Tibial artery (tissue), 4 donors: ENCODE measurements at places on chromosomes 1 and 21.
A peak's percentile ranks its signal among the peaks of the same experiment; 100 is the strongest.

DNA sequence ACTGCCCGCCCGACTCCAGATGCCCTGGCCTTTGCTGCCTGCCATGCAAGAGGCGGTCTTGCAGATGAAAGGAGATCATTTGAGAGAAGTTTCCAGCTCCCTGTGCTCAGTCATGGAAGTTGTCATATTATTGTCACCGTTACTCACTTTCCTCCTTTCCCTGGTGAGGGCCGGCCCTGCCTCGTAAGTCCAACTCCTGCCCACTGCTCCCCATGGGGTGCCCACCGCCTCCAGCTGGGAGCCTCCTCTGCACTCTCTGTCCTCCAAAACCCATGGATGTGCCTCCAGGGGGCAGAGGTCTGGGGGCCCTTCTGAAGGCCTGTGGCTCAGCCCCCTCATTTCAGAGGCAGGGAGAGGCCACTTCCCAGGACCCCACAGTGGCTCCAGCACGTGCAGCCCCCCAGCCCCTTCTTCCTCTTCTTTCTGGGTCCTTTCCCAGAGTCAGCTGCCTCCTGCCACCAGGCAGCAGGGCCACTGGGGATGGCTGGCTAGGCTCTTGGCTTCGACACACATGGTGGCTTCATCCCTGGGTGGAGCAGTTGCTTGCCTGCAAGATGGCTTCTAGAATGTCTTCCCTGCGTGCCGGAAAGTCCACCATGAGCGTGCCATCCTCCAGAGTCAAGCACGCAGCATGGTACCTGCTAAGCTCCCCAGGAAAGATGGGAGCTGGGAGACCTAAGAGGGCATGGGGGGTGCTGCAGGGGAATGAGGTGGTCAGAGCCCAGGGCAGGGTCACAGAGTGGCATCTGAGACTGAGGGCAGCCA, 97.9 kb upstream of the RUNX3 start:
- H3K27ac ChIP-seq, result no peak overlapping the region
- H3K27me3 ChIP-seq, result no peaks in the 10 kb centered on the region
- no peak for DNase-seq

GRCh38 chr1:101723415-101723814, 273.3 kb downstream of the OLFM3 start:
- H3K4me1 ChIP-seq, result no peaks in the 10 kb centered on the region
- DNase-seq, result no peak
- no peak overlapping the region for H3K27ac ChIP-seq
- no peaks in the 10 kb centered on the region for H3K36me3 ChIP-seq

DNA sequence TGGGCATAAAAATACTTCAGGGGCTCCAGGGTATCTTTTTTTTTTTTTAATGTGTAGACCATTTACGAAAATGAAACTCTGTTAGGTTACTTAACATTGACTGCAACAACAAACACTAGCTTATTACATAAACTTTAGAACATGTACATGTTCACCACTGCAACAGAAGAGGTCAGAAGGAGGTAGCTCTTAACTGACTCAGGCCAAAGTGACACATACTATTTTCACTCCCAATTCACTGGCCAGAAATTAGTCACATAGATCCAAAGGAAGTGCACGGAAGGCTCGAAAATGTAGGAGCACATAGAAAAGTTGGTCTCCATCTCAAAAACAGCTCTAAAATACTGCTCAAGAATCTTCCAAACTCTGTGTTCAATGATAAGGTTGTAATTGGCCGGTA, 107.2 kb downstream of the AKT3 start:
- H3K27ac ChIP-seq, result peak overlapping the region; percentile 38
- H3K27me3 ChIP-seq, result no peaks in the 10 kb centered on the region
- DNase-seq, result no peak
- H3K36me3 ChIP-seq, result no peaks in the 10 kb centered on the region
- peaks cover 13% of the 10 kb centered on the region for H3K4me1 ChIP-seq

- no peaks in the 10 kb centered on the region for H3K4me1 ChIP-seq
- H3K4me3 ChIP-seq, result peak overlapping the region; percentile 77
- H3K27me3 ChIP-seq, result no peaks in the 10 kb centered on the region
Measured at GRCh38 chr21:34075760-34076660, 2.6 kb downstream of the MRPS6 start.

GRCh38 chr1:70071601-70072000, 133.8 kb downstream of the LRRC40 start:
- no peak overlapping the region for H3K4me3 ChIP-seq
- H3K27me3 ChIP-seq, result no peaks in the 10 kb centered on the region
- H3K36me3 ChIP-seq, result no peaks in the 10 kb centered on the region
- no peaks in the 10 kb centered on the region for H3K4me1 ChIP-seq
- no peak for DNase-seq

DNA sequence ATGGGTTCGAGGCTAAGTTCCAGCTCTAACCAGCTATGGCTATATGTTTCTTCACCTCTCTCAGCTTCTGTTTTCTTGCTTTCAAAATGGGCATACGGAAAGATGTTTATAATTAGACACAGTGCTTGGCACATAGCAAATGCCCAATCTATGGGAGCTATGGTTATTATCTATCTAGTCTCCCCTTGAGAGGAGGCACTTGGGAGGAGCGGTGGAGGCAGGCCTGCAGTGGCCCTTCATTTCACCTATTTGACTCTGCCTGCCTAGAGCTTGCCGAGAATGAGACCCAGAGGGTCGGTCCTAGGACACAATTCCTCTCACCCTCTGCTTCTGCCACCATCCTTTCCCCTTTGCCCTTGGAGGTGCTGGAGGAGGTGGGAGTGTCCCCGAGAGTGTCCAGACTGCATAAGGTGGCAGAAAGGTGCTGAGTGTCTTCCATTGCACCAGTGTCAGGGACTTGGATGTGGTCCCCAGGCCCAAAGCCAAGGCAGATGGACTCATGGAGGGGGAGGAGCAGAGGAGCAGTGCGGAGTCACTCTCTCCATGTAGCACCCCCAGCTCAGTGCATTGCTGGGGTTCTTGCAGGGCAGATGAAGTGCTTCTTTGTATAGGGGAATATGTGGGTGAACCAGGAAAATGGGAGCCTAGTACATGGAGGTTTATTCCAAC, 9.0 kb downstream of the LGR6 start:
- no peak overlapping the region for H3K4me3 ChIP-seq
- H3K36me3 ChIP-seq, result no peaks in the 10 kb centered on the region
- no peaks in the 10 kb centered on the region for H3K27me3 ChIP-seq
- H3K4me1 ChIP-seq, result peaks cover 61% of the 10 kb centered on the region
- peak overlapping the region; percentile 82 for H3K27ac ChIP-seq

- H3K27me3 ChIP-seq, result no peaks in the 10 kb centered on the region
- no peak overlapping the region for H3K4me3 ChIP-seq
- DNase-seq, result no peak
- no peak overlapping the region for H3K27ac ChIP-seq
- H3K36me3 ChIP-seq, result no peaks in the 10 kb centered on the region
- no peaks in the 10 kb centered on the region for H3K4me1 ChIP-seq
Measured at GRCh38 chr1:164226977-164227376, 332.0 kb upstream of the PBX1 start.

DNA sequence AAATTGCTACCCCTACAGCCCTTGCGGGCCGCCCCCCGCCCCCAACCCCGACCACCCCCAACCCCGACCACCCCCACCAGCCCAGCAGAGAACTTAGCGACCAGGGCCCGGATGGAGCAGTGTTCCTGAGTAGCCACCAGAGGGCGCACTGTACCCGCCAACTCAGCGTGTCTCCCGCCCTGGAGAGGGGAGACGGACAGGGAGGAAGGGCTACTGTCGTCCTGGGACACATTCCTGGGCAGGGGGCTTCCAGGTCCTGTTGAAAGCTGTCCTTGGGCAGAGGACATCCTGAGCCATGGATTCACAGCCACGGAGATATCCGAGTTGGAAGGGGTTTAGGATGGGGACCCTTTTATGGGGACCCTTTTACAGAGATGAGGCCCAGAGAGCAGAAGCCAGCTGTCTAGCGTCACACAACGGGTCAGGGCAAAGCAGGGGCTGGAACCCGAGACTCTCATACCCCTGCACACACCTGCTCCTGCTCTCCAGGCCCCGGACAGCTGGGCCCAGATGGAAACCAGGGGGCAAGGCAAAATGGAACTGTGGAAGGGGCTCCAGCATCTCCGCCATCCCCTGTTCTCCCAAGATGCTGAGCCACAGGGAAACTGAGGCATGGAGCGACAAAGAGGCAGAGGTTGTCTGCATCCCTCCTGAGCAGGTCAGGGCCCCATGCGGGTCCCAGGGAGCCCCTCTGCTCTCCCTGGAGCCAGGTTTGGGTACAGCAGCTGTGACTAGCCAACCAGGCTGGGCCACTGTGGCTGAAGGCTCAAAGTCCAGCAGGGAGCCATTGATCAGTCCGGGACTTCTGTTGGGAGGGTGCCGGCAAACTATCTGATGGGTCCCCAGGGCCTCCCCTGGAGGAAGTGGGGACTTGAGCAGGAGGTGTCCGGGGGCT, 25.0 kb upstream of the LAPTM5 start:
- H3K4me1 ChIP-seq, result no peaks in the 10 kb centered on the region
- peak; percentile 79 for DNase-seq
- no peak overlapping the region for H3K27ac ChIP-seq
- H3K4me3 ChIP-seq, result no peak overlapping the region
- no peaks in the 10 kb centered on the region for H3K36me3 ChIP-seq
- no peaks in the 10 kb centered on the region for H3K27me3 ChIP-seq

GRCh38 chr21:34183331-34183928, 110.1 kb downstream of the MRPS6 start:
- peak overlapping the region; percentile 76 for H3K27ac ChIP-seq
- H3K4me3 ChIP-seq, result no peak overlapping the region
- H3K36me3 ChIP-seq, result no peaks in the 10 kb centered on the region
- no peaks in the 10 kb centered on the region for H3K27me3 ChIP-seq

DNA sequence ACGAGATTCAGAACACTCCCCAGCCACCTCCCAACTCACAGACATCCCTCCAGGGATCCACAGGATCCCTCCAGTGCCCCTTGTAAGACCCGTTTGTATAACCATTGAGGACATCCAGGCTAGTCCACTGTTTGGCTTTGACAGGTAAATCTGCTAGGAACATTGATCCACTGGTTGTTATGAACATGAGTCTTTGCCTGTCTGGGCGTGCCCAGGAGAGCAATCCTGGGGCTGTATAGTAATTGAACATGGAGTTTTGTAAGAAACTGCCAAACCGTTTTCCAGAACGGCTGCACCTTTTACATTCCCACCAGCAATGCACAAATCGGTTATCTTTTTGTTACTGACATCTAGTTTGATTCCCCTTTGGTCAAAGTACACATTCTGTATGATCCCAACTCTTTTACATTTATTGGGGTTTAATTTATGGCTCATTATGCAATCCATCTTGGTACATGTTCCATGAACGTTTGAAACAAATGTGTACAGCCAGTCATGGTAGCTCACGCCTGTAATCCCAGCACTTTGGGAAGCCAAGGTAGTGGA, 88.7 kb downstream of the WDR4 start:
- H3K27me3 ChIP-seq, result peaks cover 48% of the 10 kb centered on the region
- H3K27ac ChIP-seq, result no peak overlapping the region
- H3K4me1 ChIP-seq, result no peaks in the 10 kb centered on the region

- H3K27ac ChIP-seq, result no peak overlapping the region
- no peaks in the 10 kb centered on the region for H3K27me3 ChIP-seq
- no peak for DNase-seq
- H3K4me3 ChIP-seq, result no peak overlapping the region
- no peaks in the 10 kb centered on the region for H3K4me1 ChIP-seq
Measured at GRCh38 chr1:206753141-206753540, 17.4 kb upstream of the IL19 start.

GRCh38 chr1:189220750-189221149, 1256.9 kb downstream of the BRINP3 start:
- H3K36me3 ChIP-seq, result no peaks in the 10 kb centered on the region
- no peaks in the 10 kb centered on the region for H3K27me3 ChIP-seq
- H3K4me1 ChIP-seq, result no peaks in the 10 kb centered on the region
- no peak overlapping the region for H3K4me3 ChIP-seq
- H3K27ac ChIP-seq, result no peak overlapping the region
- DNase-seq, result no peak

GRCh38 chr1:50264590-50264989, 155.9 kb downstream of the ELAVL4 start:
- H3K36me3 ChIP-seq, result no peaks in the 10 kb centered on the region
- no peaks in the 10 kb centered on the region for H3K4me1 ChIP-seq
- DNase-seq, result no peak

- H3K4me1 ChIP-seq, result no peaks in the 10 kb centered on the region
- no peak overlapping the region for H3K4me3 ChIP-seq
- H3K27me3 ChIP-seq, result no peaks in the 10 kb centered on the region
- DNase-seq, result no peak
- H3K36me3 ChIP-seq, result no peaks in the 10 kb centered on the region
Measured at GRCh38 chr1:235513495-235514366, 9.5 kb upstream of the B3GALNT2 start.

GRCh38 chr1:52142220-52143183, 613 bp downstream of the ZFYVE9 start:
- H3K4me1 ChIP-seq, result no peaks in the 10 kb centered on the region
- H3K36me3 ChIP-seq, result no peaks in the 10 kb centered on the region
- H3K27ac ChIP-seq, result peak overlapping the region; percentile 95
- H3K4me3 ChIP-seq, result peak overlapping the region; percentile 88
- DNase-seq, result peak; percentile 38
- H3K27me3 ChIP-seq, result no peaks in the 10 kb centered on the region

- H3K27ac ChIP-seq, result no peak overlapping the region
- H3K4me3 ChIP-seq, result no peak overlapping the region
- H3K27me3 ChIP-seq, result no peaks in the 10 kb centered on the region
- H3K4me1 ChIP-seq, result no peaks in the 10 kb centered on the region
- H3K36me3 ChIP-seq, result no peaks in the 10 kb centered on the region
Measured at GRCh38 chr21:31329456-31330143, 14.5 kb downstream of the TIAM1 start.

- peak overlapping the region; percentile 30 for H3K4me3 ChIP-seq
- H3K27ac ChIP-seq, result peak overlapping the region; percentile 84
- no peaks in the 10 kb centered on the region for H3K27me3 ChIP-seq
- no peak for DNase-seq
Measured at GRCh38 chr1:9340172-9340854, 47.6 kb downstream of the SPSB1 start.

- peak overlapping the region; percentile 94 for H3K27ac ChIP-seq
- peaks cover 53% of the 10 kb centered on the region for H3K4me1 ChIP-seq
- peak; percentile 69 for DNase-seq
- peak overlapping the region; percentile 97 for H3K4me3 ChIP-seq
- no peaks in the 10 kb centered on the region for H3K27me3 ChIP-seq
Measured at GRCh38 chr1:225881081-225881958, 860 bp downstream of the TMEM63A start.

DNA sequence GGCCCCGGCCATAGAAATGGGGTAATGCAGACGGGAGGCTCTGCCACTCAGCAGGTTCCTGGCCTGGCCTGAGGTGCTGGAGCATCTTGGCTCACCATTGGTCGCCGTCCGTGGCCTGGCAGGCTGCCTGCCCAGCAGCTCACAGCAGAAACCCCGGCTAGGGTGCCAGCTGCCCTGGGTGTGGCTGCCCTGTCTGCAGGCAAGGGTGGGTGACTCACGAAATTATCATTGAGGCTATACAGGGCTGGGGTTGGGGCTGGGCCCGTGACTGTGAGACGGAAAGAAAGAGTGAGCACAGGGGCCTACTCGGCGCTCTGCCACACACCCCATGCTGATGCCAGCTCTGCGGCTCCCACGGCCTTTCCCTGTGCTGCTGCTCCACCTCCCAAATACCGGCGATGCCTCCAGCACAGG, 8.0 kb upstream of the PKP1 start:
- no peak overlapping the region for H3K4me3 ChIP-seq
- H3K4me1 ChIP-seq, result peaks cover 8% of the 10 kb centered on the region
- DNase-seq, result no peak

DNA sequence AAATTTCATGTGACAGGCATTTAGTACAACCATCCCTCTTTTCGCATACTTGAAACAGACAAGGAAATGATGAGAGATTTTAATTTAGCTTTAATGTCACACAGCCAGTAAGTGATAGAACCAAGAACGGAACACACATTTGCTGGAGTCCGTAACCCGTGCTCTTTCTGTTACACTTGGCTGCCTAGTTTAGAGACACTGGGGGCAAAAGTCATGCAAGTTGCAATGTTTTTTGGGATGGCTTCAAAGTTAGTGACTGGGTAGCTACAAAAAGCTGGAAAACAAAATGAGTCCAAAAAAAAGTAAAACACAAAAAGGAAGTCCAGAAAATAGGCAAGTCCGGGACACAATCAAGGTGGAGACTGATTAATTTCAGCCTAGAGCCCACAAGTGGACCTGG, 5.9 kb downstream of the NID1 start:
- no peaks in the 10 kb centered on the region for H3K27me3 ChIP-seq
- peaks cover 25% of the 10 kb centered on the region for H3K4me1 ChIP-seq
- no peaks in the 10 kb centered on the region for H3K36me3 ChIP-seq
